Lower lobe of right lung (tissue), 2 donors: ENCODE measurements at places on chromosomes 7 and 10. TPM values are rescaled to one million over a fixed set of nuclear protein-coding genes. Genes with fewer than 3 reads are reported as not detected.

PLEKHA1 gene
- 46.1 TPM for total RNA-seq

ADIRF gene
- 158 TPM for total RNA-seq

DNA sequence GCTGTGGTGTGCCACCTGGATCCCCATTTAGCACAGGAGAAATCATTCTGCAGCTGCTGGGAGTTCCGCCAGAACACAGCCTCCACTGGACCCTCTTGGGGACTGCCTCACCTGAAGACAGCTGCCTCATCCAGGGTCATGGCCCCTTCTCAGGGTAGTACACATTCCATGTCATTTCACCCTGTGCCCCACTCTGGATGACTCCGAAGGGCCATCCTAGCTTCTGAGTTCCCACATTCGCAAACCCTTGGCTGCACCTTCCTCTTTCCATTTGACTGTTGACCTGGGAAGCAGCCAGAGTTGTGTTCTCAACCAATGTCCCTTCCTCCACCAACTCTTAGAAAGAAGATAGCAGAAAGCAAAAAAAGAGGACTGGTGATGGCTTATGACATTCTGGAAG lies 125.6 kb upstream of the TBX20 start:
- no peaks in the 10 kb centered on the region for H3K4me1 ChIP-seq
- no peak overlapping the region for H3K27ac ChIP-seq
- H3K4me3 ChIP-seq, result no peak overlapping the region
- H3K27me3 ChIP-seq, result no peaks in the 10 kb centered on the region
- H3K36me3 ChIP-seq, result no peaks in the 10 kb centered on the region

- H3K27me3 ChIP-seq, result no peaks in the 10 kb centered on the region
- H3K4me3 ChIP-seq, result no peak overlapping the region
- H3K36me3 ChIP-seq, result no peaks in the 10 kb centered on the region
- no peak for DNase-seq
These were observed 266.5 kb downstream of the AUTS2 start for GRCh38 chr7:69864822-69865221.

GRCh38 chr10:42960491-42960990 lies 116.3 kb upstream of the RET start:
- no peaks in the 10 kb centered on the region for H3K36me3 ChIP-seq
- no peaks in the 10 kb centered on the region for H3K27me3 ChIP-seq
- no peaks in the 10 kb centered on the region for H3K4me1 ChIP-seq
- DNase-seq, result peak; percentile 39

DNA sequence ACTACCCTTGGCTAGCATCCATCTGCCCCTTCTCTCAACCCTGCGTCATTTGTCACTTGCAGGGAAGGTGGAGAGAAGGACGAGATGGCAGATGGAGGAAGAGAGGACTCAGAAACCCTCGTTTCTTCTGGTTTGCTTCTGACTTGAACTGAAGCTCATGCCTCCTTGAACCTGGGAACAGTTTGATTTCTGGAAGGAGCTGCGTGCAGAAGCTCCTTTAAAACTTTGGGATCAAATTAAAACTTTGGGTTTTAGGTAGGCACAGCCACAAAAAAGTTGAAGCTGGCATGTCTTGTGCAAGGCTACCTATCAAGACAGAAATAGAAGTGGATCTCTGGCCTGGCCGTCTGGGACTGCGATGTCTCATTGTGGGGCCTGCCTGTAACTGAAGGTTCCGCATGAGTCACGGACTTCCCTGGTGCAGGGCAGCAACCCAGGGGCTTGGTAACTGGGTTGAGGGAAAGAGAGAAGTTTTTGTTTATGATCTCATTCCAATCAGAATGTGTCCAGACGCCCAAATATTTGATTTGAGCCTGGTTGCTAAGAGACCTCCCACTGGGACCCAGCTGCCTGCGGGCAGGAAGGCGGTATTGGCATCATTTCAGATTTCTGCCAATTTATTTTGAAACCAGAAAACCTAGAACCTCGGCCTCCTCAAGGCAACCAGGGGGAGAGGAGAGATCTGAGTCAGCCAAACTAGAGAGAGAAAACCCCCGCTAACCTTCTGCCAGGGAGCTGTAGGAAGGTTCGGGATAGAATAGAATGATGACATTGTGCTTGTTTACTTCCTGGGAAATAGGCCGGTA lies 15.8 kb upstream of the CAMK1D start:
- peaks cover 14% of the 10 kb centered on the region for H3K4me1 ChIP-seq
- H3K36me3 ChIP-seq, result no peaks in the 10 kb centered on the region
- H3K27ac ChIP-seq, result peak overlapping the region; percentile 44

MARVELD1 gene
- total RNA-seq, result 36.5 TPM

CPA2 gene
- not detected for total RNA-seq

- H3K27ac ChIP-seq, result no peak overlapping the region
- no peak overlapping the region for H3K4me3 ChIP-seq
- H3K27me3 ChIP-seq, result no peaks in the 10 kb centered on the region
- peaks cover 5% of the 10 kb centered on the region for H3K4me1 ChIP-seq
- no peaks in the 10 kb centered on the region for H3K36me3 ChIP-seq
These were observed 655.6 kb downstream of the LRMDA start for GRCh38 chr10:76086761-76087639.

CALML5 gene
- not detected for total RNA-seq

DNA sequence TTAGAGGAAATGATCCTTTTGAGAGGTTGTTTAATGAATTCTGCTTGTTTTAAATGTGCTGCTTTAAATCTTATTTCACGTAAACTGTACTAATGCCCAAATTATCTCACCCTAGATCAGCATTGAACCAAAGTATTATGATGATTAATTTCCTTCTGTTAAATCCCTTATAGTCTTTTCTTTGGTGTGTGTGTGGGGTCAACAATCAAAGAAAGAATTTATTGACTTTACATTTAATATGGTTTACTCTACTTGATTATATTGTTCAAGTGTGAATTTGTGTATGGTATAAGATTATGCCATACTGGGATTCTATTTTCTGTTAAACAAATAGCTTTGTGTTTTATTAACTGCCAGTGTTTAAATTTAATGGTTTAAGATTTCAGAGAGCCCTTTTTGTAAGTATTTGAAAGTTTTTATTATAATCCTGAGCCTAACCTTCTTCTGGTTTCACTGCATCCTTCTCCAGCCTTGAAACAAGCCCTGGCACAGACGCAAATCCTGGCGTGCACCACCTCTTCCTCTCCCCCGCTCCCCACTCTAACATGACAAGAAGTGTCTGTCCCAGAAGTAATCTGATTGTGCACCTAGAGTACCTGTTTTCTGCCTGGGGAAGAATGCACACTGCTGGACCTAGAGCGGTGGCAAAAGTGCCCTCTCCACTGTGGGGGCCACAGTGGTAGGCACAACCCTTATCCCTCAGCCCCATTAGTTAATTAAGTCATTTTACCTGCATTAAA lies 70.6 kb downstream of the KAT6B start:
- H3K4me3 ChIP-seq, result no peak overlapping the region
- H3K27me3 ChIP-seq, result no peaks in the 10 kb centered on the region
- no peaks in the 10 kb centered on the region for H3K36me3 ChIP-seq
- peaks cover 26% of the 10 kb centered on the region for H3K4me1 ChIP-seq
- DNase-seq, result no peak
- no peak overlapping the region for H3K27ac ChIP-seq

DYNC1I1 gene
- 1.3 TPM for total RNA-seq

DNA sequence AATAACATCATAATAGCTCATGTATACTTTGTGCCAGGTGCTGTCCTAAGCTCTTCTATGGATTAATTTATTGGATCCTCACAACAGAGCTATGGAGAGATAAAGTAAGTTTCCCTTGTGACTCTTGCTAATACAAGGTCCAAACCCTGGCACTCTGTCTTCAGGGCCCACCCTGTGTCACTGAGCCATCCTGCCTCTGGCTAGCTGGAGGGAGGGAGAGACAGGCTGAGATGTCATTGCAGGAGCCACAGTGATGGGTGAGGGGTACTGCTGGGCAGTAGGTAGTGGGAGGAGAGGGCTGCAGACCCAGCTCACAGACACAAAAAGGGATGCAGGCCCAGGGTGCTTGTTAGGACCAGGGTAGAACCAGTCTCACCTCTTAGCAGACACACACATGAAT lies 16.9 kb downstream of the GCK start:
- DNase-seq, result no peak
- H3K27ac ChIP-seq, result no peak overlapping the region
- H3K27me3 ChIP-seq, result peaks cover 9% of the 10 kb centered on the region
- H3K4me3 ChIP-seq, result no peak overlapping the region
- no peaks in the 10 kb centered on the region for H3K36me3 ChIP-seq
- H3K4me1 ChIP-seq, result no peaks in the 10 kb centered on the region

SUN3 gene
- not detected for total RNA-seq

- no peaks in the 10 kb centered on the region for H3K36me3 ChIP-seq
- H3K4me3 ChIP-seq, result no peak overlapping the region
- no peak for DNase-seq
- H3K4me1 ChIP-seq, result no peaks in the 10 kb centered on the region
- no peaks in the 10 kb centered on the region for H3K27me3 ChIP-seq
These were observed 285.1 kb upstream of the SP8 start for GRCh38 chr7:21071561-21072501.

GRCh38 chr7:88759230-88760135 lies at the start of gene ZNF804B:
ZNF804B (plus strand) TSS chr7:88759700; CDS start chr7:88759977, 277 bp downstream.
- no peak for DNase-seq
- peaks cover 10% of the 10 kb centered on the region for H3K4me1 ChIP-seq
- peaks cover 44% of the 10 kb centered on the region for H3K27me3 ChIP-seq
- no peak within 1 kb of the TSS for H3K27ac ChIP-seq
- H3K36me3 ChIP-seq, result no peaks in the 10 kb centered on the region

GRCh38 chr7:144903201-144903600 lies 67.3 kb upstream of the TPK1 start:
- no peak for DNase-seq
- H3K36me3 ChIP-seq, result no peaks in the 10 kb centered on the region
- no peaks in the 10 kb centered on the region for H3K27me3 ChIP-seq
- no peaks in the 10 kb centered on the region for H3K4me1 ChIP-seq
- no peak overlapping the region for H3K27ac ChIP-seq

DNA sequence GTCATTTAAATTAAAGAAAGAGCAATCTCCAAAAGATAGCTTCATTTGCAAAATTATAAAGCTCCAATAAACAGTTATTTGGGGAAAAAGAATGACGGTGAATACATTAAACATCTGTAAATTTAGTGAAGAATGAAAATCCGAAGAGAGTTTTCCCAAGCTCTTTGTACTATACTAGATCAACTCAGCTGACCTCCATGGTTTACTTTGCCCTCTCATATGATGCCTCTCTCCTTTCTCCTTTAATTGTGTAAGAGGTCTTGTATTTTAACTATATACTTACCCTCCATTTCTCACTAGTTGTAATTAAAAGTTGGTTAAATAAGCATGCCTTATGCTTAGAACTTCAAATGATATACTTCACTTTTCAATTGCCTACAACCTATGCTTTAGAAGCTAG lies 125.8 kb downstream of the CACNA2D1 start:
- DNase-seq, result no peak
- H3K4me1 ChIP-seq, result no peaks in the 10 kb centered on the region
- no peak overlapping the region for H3K4me3 ChIP-seq
- H3K27ac ChIP-seq, result no peak overlapping the region

GRCh38 chr10:92381543-92381954 lies 90.6 kb downstream of the MARCHF5 start:
- no peak overlapping the region for H3K4me3 ChIP-seq
- H3K27ac ChIP-seq, result no peak overlapping the region
- no peaks in the 10 kb centered on the region for H3K4me1 ChIP-seq
- no peak for DNase-seq
- H3K36me3 ChIP-seq, result no peaks in the 10 kb centered on the region

DNA sequence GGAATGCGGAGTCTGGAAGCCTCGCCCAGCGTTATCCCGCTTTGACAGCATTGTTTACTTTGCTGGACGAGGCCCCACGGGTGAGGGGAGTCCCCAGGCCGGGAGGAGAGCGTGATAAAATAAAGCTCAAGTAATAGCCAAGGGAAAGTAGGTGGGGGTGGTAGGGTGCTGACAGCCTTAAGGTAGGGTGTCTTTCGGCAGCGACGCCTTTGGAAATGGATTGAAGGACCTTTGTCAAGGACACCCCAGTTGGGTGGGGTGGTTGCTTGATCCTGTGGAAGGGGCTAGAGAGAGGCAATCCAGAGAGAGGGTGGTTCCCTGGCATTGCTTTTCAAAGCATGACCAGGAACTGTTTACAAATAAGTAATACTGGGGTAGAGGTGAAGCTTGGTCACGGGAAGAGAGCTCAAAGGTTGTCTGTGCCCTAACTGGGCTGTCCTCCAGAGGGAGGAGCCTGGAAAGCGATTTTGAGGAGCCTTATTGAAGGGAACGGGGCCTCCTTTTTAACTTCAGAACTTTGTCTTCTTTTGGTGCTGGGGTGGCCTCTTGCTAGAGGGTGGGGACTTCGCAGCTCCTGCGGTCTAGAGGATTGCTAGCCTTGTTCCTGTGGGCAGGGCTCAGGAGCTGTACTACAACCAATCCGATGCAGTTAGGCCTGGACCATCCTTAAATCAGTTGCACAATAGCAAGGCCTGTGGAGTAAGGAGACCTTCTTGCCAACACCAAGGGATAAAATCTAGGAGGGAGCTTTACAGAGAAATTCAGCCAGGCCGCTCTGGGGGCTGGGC lies 1.3 kb downstream of the EIF4EBP2 start:
- peak overlapping the region; percentile 94 for H3K4me3 ChIP-seq
- peak overlapping the region; percentile 99 for H3K27ac ChIP-seq
- peaks cover 47% of the 10 kb centered on the region for H3K4me1 ChIP-seq
- H3K36me3 ChIP-seq, result peaks cover under 1% of the 10 kb centered on the region
- H3K27me3 ChIP-seq, result no peaks in the 10 kb centered on the region

DOCK4 gene
- 78.5 TPM for total RNA-seq

SCRN1 gene
- 28.2 TPM for total RNA-seq

ZNF273 gene
- 8.4 TPM for total RNA-seq

DNA sequence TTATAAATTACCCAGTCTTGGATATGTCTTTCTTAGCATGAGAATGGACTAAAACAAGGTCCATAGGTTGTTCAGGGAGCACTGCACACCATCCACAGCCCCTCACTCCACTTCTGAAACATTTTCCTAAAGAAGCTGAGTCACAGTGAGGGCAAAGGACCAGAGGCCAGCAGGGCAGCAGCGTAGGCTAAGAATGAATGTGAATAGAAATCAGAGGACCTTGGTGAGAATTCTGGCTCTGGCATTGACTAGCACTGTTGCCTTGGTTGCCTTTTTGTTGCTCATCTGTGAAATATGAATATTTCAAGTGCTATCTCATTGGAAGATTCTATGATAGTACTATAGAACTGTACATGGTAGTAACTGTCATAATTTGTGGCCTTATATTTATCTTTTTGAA lies 41.7 kb upstream of the TOMM7 start:
- H3K27me3 ChIP-seq, result no peaks in the 10 kb centered on the region
- peaks cover 33% of the 10 kb centered on the region for H3K4me1 ChIP-seq
- H3K4me3 ChIP-seq, result no peak overlapping the region
- DNase-seq, result no peak
- no peak overlapping the region for H3K27ac ChIP-seq
- no peaks in the 10 kb centered on the region for H3K36me3 ChIP-seq

C10orf62 gene
- total RNA-seq, result not detected

- no peak for DNase-seq
- peaks cover 7% of the 10 kb centered on the region for H3K36me3 ChIP-seq
- peak overlapping the region; percentile 95 for H3K27ac ChIP-seq
- peak overlapping the region; percentile 90 for H3K4me3 ChIP-seq
These were observed 1.2 kb downstream of the BAG3 start for GRCh38 chr10:119652361-119652730.
